ENCODE measurements at places on chromosomes 5 and 9.

GRCh38 chr5:178232124-178232919 lies at the start of gene PHYKPL:
TSS of gene PHYKPL (minus strand) at chr5:178232802. CDS start at chr5:178232550, 252 bp downstream.
- peak; percentile 44 for DNase-seq

DNA sequence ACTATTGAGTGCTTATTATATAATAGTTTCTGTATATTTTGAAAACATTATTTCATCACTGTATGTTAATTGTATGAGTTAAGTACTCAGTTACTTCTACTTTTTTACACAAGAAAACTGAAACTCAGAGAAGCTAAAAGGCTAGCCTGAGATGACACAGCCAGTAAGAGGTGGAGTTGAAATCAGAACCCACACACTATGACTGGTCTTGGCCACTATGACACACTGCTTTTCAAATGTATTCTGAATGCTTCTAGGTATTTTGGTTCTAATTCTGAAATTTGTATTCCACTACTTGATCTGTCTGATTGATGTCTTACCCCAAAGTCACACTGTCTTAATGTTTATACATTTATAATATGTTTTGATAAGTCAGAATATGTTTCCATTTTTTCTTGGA lies 181.8 kb downstream of the ZDHHC21 start:
- DNase-seq: no peak

GRCh38 chr9:120412425-120412951 lies 167.5 kb downstream of the CDK5RAP2 start:
- DNase-seq: no peak

- DNase-seq: no peak
Measured at GRCh38 chr5:1014346-1014745, 5.7 kb downstream of the NKD2 start.

DNA sequence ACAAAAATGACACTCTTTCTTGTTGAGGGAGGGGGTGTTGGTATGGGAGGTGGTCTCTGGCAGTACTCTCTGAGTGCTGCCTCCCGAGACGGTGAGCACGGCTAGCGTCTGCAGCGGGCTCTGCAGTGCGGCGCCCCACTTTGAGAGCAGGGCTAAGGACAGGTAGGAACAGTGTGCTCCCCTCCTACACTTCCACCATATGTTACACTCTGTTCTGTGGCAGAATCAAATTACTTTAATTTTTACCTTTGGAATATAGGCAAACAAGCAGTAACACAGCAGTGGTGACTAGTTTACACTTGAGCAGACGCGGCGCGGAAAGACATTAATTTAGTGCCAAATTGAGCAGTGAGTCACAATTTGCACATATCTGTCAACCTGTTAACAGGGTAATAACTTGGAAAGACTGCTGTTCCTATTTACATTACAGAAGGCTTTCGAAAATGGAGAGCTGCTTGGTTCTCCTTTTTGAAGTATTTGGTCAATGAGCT lies 136.3 kb downstream of the MED27 start:
- DNase-seq: no peak

DNA sequence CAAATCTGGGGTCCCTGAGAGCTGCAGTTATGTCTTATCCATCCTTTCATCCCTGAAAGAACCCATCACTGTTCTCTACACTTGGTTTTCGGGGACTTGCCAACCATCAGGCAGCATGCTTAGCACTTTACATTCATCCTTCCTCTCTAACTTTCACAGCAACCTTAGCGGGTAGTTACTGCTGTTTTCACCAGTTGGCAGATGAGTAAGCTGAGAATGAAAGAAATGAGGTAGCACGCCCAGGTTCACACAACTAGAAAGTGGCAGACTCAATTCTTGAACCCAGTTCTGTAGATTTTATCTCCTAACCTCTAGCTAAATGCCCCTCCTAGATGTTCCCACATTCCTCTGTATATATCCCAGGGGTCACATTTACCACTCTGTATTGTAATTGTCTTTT lies 342.0 kb upstream of the WWC1 start:
- DNase-seq: no peak

- DNase-seq: no peak
Measured at GRCh38 chr5:178524093-178524882, 65.9 kb downstream of the COL23A1 start.

DNA sequence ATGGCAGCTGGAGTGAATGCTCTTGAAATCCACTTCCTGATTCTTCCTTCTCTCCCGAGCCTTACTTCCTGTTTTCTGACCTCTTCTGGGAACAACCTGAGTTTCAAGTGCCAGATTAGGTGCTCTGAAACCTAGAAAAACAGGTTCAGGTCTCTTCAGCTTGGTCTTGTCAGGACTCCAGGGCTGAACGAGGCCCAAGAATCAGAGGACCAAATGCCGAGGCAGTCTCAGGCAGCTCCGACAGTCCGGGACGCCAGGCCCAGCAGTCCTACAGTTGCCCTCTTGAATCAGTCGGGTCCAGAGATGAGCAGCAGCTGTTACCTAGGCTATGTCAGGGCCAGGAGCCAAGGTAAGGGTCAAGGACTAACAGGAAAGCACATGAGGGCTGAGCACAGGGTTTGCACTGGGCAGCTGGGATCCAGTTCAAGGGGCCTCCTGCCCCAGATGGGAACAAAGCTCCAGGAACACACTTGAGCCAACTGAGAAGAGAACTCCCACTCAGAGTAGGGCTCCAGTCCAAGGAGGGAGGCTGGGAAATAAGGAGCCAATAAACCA lies 38.3 kb upstream of the ADRA1B start:
- no peak for DNase-seq

- no peak for DNase-seq
Measured at GRCh38 chr5:127002390-127002789, 28.0 kb downstream of the MARCHF3 start.

Measured in stimulated activated naive CD4-positive, alpha-beta T cell (primary cell).